MG63 (cell line): ENCODE measurements at places on chromosomes 6 and 20. TPM values are rescaled to one million over a fixed set of nuclear protein-coding genes. Genes with fewer than 3 reads are reported as not detected.

EDN1 gene
- 23.2 and 26.8 TPM in 2 replicates for total RNA-seq

RBBP8NL gene
- total RNA-seq = not detected in 2 replicates

DDX43 gene
- total RNA-seq = not detected in 2 replicates

AHCY gene
- total RNA-seq = 151 and 216 TPM in 2 replicates

C20orf202 gene
- total RNA-seq = not detected in 2 replicates

HRH3 gene
- not detected in 2 replicates for total RNA-seq

PGK2 gene
- not detected in 2 replicates for total RNA-seq

EPPIN gene
- total RNA-seq = not detected in 2 replicates

SLC52A3 gene
- not detected in 2 replicates for total RNA-seq

DNA sequence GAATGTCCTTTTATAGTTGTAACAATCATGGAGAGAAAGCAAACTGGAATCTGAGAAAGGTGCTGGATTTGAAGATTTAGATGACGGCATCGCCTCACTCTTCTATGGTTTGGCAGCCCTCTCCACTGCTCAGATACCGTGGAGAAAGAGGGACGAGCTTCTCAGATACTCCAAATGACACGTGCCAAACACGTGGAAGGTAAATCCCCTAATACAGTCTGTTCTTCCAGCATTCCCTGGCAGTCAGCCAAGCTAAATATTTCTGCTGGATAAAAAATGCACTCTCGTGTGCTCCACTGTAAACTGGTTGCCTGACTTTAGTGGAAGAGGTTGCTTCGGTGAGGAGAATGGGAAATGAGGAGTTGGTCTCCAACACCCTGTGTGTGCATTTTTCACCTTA lies 16.7 kb upstream of the PRDM1 start:
- DNase-seq = peak; percentile 63

- no peak for DNase-seq
These were observed 45.1 kb upstream of the TASP1 start for GRCh38 chr20:13683833-13684232.

DNA sequence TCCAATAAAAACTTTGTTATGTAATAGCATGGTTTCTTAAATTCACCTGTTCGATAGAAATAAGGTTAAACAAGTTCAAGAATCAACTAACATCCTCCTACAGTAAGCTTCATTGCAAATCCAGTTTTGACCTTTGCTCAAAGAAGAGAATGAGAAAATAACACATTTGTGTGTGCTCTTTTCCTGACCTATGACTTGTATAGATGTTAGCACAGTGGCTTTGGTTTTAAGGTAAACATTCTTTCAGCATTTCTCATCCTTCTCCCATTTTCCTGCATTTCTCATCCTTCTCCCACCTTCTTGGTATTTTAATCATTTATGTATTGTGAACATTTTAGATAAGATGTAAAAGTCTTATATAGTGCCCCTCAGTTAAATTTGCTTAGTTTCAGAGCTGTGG lies 73.9 kb downstream of the PLCB1 start:
- no peak for DNase-seq

DNA sequence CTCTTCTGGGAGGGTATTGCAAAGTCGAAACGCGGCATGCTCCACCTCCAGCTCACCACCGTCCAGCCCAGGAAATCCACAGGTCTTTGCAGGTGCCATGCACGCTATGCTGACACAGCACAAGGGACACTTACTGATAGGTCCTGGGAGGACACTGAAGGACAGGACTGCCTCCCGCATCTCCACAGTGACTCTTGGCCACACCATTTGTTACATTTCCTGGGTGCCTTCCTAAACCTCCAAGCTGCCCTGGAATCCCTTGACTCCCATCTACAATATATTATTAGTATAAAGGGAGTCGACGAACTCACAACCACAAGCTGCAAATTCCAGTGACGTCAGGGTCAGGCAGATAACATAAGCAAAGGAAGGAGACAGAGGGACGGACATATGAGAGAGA lies 106.9 kb downstream of the JPH2 start:
- DNase-seq = no peak

- no peak for DNase-seq
These were observed 7.0 kb upstream of the NKAIN4 start for GRCh38 chr20:63261060-63261794.

- DNase-seq = no peak
These were observed 237.1 kb upstream of the CITED2 start for GRCh38 chr6:139611327-139612134.
